ENCODE measurements at places on chromosomes 5 and 9.
A peak's percentile ranks its signal among the peaks of the same experiment; 100 is the strongest.

GRCh38 chr9:113654605-113655428, 191.3 kb downstream of the RGS3 start:
- H3K36me3 ChIP-seq: no peaks in the 10 kb centered on the region
- H3K27me3 ChIP-seq: no peaks in the 10 kb centered on the region
- no peak for DNase-seq
- H3K4me3 ChIP-seq: no peak overlapping the region
- H3K27ac ChIP-seq: no peak overlapping the region
- peaks cover 10% of the 10 kb centered on the region for H3K4me1 ChIP-seq

GRCh38 chr5:82097-82496, 9.9 kb upstream of the PLEKHG4B start:
- H3K4me1 ChIP-seq: no peaks in the 10 kb centered on the region
- no peak for DNase-seq
- no peaks in the 10 kb centered on the region for H3K27me3 ChIP-seq
- no peak overlapping the region for H3K4me3 ChIP-seq

DNA sequence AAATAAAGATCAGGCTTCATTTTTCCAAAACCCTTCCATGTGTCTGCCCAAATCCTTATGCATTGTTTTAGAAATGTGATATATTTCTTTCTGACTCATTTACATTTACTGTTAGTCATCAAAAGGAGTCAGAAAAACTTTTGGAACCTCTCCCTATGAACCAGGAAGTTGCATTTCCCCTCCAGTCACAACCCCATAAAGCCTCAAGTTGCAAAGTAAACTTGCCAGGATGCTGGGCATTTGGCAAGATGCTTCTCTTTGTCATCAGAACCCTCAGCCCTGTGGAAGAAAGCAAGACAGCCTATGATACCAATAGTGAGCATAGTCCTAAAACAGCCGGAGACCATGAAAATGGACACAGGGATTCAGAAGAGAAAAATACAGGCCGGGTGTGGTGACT, 84.2 kb downstream of the MUSK start:
- no peaks in the 10 kb centered on the region for H3K27me3 ChIP-seq
- DNase-seq: no peak
- H3K27ac ChIP-seq: no peak overlapping the region
- H3K4me1 ChIP-seq: no peaks in the 10 kb centered on the region
- H3K4me3 ChIP-seq: no peak overlapping the region
- no peaks in the 10 kb centered on the region for H3K36me3 ChIP-seq

- H3K36me3 ChIP-seq: no peaks in the 10 kb centered on the region
- H3K27ac ChIP-seq: no peak overlapping the region
- no peak for DNase-seq
- no peaks in the 10 kb centered on the region for H3K27me3 ChIP-seq
Observed at GRCh38 chr5:143933451-143933850, 121.5 kb downstream of the HMHB1 start.

- no peak for DNase-seq
- no peak within 1 kb of the TSS for H3K4me3 ChIP-seq
- H3K4me1 ChIP-seq: no peaks in the 10 kb centered on the region
- no peaks in the 10 kb centered on the region for H3K36me3 ChIP-seq
Observed at GRCh38 chr9:122800066-122801060, at the start of gene OR1K1. TSS of gene OR1K1 (plus strand) at chr9:122800123. CDS start at chr9:122800123, 0 bp downstream.

GRCh38 chr5:147340941-147341340, 106.1 kb downstream of the STK32A start:
- H3K36me3 ChIP-seq: no peaks in the 10 kb centered on the region
- H3K4me1 ChIP-seq: no peaks in the 10 kb centered on the region
- H3K27me3 ChIP-seq: no peaks in the 10 kb centered on the region
- H3K4me3 ChIP-seq: no peak overlapping the region

GRCh38 chr9:122334916-122335315, 35.9 kb upstream of the PTGS1 start:
- no peaks in the 10 kb centered on the region for H3K4me1 ChIP-seq
- H3K27me3 ChIP-seq: no peaks in the 10 kb centered on the region
- H3K36me3 ChIP-seq: peaks cover 2% of the 10 kb centered on the region
- no peak overlapping the region for H3K4me3 ChIP-seq
- H3K27ac ChIP-seq: no peak overlapping the region
- DNase-seq: no peak

- no peak for DNase-seq
- no peak overlapping the region for H3K4me3 ChIP-seq
- no peaks in the 10 kb centered on the region for H3K36me3 ChIP-seq
- no peaks in the 10 kb centered on the region for H3K4me1 ChIP-seq
- H3K27ac ChIP-seq: no peak overlapping the region
- H3K27me3 ChIP-seq: no peaks in the 10 kb centered on the region
Observed at GRCh38 chr5:98641671-98642070, 131.8 kb upstream of the RGMB start.

DNA sequence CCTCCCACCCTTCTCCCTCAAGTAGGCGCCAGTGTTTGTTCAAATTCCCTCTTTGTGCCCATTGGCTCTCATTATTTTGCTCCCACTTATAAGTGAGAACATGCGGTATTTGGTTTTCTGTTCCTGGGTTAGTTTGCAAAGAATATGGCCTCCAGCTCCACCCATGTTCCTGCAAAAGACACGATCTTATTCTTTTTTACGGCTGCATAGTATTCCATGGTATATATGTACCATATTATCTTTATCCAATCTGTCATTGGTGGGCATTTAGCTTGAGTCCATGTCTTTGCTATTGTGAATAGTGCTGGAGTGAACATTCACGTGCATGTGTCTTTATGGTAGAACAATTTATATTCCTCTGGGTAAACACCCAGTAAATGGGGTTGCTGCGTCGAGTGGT, 63.0 kb upstream of the OTULINL start:
- no peaks in the 10 kb centered on the region for H3K36me3 ChIP-seq
- H3K4me3 ChIP-seq: no peak overlapping the region
- H3K4me1 ChIP-seq: no peaks in the 10 kb centered on the region
- no peaks in the 10 kb centered on the region for H3K27me3 ChIP-seq
- no peak for DNase-seq
- no peak overlapping the region for H3K27ac ChIP-seq

DNA sequence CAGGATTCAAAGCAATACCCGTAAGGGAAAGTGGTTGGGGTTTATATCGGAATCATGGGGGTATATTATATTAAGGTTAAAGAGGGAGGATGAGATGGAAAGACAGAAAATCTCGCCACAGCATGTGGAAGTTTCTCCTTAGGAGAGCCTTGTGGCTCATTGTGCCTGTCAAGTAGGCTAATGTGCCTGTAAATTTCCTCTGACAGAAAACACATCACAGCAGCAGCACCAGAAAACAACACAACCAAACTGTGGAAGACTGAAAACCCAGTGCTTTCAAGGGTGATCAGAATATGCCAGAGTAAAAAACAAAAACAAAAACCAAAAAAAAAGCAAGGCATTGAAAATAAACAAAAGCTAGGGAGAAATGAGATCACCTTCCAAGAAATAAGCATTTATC, 11.3 kb upstream of the MAN2A1 start:
- no peaks in the 10 kb centered on the region for H3K36me3 ChIP-seq
- H3K4me3 ChIP-seq: no peak overlapping the region
- no peaks in the 10 kb centered on the region for H3K27me3 ChIP-seq
- no peak overlapping the region for H3K27ac ChIP-seq
- DNase-seq: no peak

DNA sequence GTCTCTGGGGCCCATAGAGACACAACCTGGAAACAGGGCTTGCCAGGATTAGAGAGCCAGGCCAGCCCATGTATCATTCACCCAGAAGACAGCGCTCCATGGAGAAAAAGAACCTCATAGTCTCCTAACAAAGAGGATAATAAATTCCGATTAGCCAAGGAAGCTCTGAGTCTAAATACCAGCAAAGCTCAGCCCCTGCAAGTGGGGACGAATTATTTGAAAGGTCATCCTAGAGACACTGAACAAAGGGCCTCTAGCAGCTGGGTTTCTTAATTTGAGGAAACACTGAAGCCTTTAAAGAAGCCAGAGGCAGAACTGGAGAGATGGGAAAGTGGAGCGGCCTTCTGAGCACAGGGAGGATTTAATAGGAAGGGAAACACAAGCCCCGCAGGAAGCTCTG, 287.1 kb upstream of the ZNF462 start:
- H3K4me3 ChIP-seq: no peak overlapping the region
- DNase-seq: no peak
- no peaks in the 10 kb centered on the region for H3K4me1 ChIP-seq
- no peaks in the 10 kb centered on the region for H3K27me3 ChIP-seq

DNA sequence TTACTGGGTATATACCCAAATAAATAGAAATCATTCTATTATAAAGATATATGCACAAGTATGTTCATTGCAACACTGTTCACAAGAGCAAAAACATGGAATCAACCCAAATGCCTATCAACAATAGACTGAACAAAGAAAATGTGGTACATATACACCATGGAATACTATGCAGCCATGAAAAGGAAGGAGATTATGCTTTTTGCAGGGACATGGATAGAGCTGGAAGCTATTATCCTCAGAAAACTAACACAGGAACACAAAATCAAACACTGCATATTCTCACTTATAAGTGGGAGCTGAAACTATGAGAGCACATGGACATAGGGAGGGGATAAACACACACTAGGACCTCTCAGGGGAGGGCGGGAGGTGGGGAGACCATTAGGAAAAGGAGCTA, 298.4 kb upstream of the CDH9 start:
- no peak for DNase-seq
- no peak overlapping the region for H3K27ac ChIP-seq
- H3K4me3 ChIP-seq: no peak overlapping the region

DNA sequence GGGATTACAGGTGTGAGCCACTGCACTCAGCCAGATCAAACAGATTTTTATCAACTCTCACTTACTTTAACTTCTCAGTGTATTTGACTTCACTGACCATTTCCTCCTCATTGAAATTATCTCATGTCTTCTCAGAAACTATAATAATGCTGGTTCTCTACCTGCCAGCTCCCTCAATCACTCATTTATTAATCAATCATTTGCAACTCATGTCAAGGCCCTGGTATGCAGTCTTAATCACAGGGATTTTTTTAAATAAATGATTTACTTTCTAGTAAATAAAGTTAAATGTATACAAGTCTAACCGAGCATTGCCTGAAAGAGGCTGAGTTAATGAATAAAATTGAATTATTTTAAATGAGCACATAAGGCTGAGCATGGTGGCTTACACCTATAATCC, 63.3 kb downstream of the PLPP1 start:
- no peak overlapping the region for H3K4me3 ChIP-seq
- no peak overlapping the region for H3K27ac ChIP-seq
- H3K4me1 ChIP-seq: no peaks in the 10 kb centered on the region
- H3K36me3 ChIP-seq: no peaks in the 10 kb centered on the region
- H3K27me3 ChIP-seq: no peaks in the 10 kb centered on the region
- DNase-seq: no peak

DNA sequence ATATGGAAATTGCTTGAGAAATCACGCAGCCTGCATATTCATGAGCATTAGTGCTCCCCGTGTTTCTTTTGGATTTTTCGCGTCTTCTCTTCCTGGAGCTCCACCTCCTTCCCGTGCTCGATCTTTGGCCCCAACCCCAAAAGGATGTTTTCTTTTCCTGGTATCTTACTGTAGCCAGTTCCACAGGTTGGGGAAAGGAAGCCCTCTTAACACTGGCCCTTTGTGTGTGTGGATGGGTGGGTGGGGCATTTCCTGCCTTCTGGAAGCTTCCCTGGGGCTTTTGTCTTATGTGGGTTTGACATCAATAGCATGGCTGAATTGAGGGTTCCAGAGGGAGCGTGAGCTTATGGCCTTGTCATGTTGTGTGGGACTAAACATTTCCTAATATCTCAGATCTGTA, 21.9 kb downstream of the STXBP1 start:
- H3K27ac ChIP-seq: no peak overlapping the region
- no peak for DNase-seq
- no peak overlapping the region for H3K4me3 ChIP-seq

DNA sequence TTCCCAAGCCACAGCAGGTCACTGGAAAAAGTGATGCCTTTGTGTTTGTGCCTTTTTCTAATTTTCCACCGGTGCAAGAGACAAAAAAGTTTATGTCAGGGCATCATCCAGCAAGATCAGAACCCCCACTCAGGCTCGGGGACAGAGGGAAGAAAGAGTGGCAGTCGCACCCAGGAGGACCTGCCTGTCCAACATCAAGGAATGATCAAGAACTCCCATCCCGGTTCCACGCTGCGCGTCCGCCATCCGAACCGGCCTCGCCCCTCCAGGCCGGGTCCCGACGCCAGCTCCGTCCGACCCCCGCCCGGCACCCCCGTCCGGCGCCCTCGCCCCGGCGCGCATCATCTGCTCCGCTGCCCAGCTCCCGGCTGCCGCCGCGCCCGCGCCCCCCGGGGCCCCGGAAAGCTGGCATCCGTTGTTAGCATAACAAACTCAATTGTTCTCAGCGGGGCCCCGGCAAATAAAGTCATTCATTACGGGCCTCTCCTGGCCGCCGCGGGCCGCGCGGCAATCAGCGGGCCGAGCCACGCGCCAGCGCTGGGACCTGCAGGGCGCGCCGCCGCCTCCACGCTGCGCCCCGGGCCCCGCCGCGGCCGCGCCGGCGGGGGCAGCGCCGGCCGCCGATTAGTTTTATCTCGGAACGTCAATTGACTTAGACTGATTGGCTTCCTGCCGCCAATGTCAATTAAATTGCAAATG, 48.1 kb downstream of the PAX5 start:
- H3K27me3 ChIP-seq: peaks cover 53% of the 10 kb centered on the region
- DNase-seq: no peak
- peaks cover 13% of the 10 kb centered on the region for H3K4me1 ChIP-seq
- H3K27ac ChIP-seq: no peak overlapping the region
- no peaks in the 10 kb centered on the region for H3K36me3 ChIP-seq
- no peak overlapping the region for H3K4me3 ChIP-seq

DNA sequence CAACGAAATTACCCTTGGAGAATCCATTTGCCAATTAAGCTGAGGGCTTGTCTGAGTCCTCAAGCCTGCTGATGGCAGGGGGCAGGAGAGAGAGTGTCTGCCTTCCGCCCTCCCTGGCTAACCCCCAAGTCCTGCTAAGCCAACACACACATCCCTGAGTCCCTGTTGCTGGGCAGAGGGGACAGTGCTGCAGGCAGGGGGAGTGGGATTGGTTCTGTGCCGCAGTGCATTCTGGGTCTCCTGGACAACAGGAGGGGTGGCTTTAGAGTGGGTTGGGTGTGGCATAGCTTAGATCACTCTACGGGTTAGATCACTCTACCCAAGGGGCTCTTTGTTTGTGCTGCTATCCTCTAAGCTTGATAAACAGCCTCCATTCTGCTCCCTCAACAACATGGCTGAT, 427.7 kb downstream of the CDK5RAP2 start:
- no peak overlapping the region for H3K27ac ChIP-seq
- H3K27me3 ChIP-seq: no peaks in the 10 kb centered on the region
- H3K4me1 ChIP-seq: no peaks in the 10 kb centered on the region

DNA sequence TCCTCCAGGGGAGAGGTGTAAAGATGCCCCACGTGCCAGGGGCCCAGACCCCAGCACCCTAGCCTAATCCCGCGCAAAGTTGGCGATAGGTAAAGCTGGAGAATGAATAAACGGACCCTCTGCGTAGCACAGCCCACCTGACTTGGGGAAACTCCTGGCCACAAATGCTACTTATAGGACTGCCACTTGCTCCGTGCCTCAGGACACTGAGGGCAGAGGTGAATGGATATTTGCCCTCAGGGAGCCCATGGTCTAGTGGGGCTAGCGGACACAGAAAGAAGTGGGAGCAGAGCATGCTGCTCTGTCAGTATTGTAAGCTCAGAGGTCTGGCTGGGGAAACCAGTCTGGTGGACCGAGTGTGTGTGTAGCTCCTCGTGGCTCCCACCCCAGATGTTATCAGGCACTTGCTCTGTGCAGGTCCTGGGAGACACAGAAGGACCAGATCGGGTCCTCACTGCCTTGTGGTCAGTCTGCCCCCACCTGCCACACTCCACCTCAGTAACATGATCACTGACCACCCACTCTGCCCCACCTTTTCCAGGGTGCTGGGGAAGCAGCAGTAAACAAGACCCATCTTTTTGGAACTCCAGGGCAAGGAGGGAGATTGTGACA, 841 bp downstream of the GRK6 start:
- H3K27me3 ChIP-seq: no peaks in the 10 kb centered on the region
- H3K4me3 ChIP-seq: peak overlapping the region; percentile 65
- H3K27ac ChIP-seq: peak overlapping the region; percentile 87
- H3K4me1 ChIP-seq: peaks cover 76% of the 10 kb centered on the region

All from CD4-positive, alpha-beta T cell (primary cell).